ENCODE measurements at places on chromosomes 6 and 20. TPM values are rescaled to one million over a fixed set of nuclear protein-coding genes. Genes with fewer than 3 reads are reported as not detected.

The ARFGEF3 gene
- total RNA-seq: 1.4 TPM

The F13A1 gene
- 156 TPM for total RNA-seq

- H3K27ac ChIP-seq: no peak overlapping the region
- H3K27me3 ChIP-seq: no peaks in the 10 kb centered on the region
- no peak overlapping the region for H3K4me3 ChIP-seq
- H3K4me1 ChIP-seq: no peaks in the 10 kb centered on the region
- no peak for DNase-seq
Measured at GRCh38 chr6:84847390-84848160, 83.2 kb upstream of the TBX18 start.

DNA sequence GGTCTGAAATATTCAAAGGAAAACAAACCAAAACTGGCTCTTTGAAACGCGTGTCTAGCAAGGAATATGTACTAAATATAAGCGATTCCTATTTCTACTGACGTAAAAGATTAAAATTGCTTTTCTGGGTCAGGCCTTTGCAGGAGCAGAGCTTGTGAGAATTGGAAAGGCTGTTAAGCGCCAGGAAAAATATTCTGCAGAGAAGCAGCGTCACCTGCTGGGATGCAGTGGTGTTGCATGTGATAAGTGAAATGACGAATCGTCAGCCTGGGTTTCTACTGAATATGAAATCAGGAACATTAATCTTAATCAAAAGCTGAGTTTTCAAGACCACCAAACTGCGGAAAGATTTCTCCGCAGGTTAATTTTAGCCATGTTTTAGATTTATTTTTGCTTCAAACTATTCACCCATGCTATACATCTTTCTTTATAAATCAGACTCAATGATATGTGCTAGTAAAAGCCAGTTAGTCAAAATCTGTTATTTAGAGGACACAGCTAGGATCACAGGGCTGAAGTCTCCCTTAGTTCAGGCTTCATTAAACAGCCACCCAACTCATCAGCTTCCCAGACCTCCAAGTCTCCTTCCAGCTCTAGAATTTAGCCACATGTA lies 67.4 kb downstream of the ALDH8A1 start:
- no peaks in the 10 kb centered on the region for H3K27me3 ChIP-seq
- H3K36me3 ChIP-seq: no peaks in the 10 kb centered on the region

The RBL1 gene
- total RNA-seq: 2.5 TPM

Data from thoracic aorta (tissue), 2 donors.